ENCODE measurements at places on chromosomes 7 and 10.

- DNase-seq, result no peak
Observed at GRCh38 chr10:88433565-88434186, 149.4 kb downstream of the RNLS start.

GRCh38 chr7:74365322-74366022, 76.3 kb downstream of the CLIP2 start:
- no peak for DNase-seq

DNA sequence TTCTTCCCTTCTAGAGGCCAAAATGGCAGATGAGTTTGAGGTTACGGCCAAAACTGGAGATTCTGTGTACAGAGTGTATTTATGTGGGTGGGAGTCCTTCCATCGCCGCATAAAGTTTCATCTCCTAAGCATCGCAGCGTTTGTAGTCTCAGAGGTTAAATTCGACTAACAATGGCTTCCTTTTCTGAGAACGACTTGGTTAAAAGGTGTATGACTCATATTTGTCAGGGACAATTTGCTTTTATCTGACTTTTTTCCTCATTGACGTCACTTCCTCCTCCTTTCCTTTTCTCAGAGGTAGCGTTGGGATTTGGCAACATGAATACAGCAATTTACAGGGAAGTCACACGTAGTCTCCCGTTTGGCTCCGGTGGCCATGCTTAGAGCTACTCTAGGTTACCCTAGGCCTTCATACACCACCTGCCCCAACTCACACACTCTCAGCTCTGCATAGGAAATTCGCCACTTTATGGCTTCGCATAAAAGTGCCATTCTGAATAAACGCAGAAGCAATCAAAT, 37.6 kb upstream of the TCF7L2 start:
- DNase-seq, result no peak

DNA sequence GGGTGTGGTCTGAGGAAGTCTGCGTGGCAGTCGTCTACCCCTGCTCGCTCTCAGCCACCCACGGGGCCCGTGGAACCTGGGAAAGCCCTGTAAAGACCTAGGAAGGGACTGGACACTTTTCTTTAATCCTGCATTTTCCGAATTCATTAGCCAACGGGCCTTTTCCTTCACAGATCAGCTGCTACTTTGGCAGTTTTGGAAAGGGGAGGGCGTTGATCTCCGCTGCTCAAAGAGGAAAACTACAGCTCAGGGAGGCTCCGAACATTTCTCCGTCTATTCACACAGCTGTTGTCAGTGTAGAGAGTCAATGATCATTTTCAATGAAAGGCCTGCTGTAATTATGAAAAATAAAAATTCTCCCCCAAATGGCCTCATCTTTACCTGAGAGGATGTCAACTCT, 450.1 kb upstream of the MKI67 start:
- DNase-seq, result no peak

- DNase-seq, result no peak
Observed at GRCh38 chr7:66052447-66052846, 23.2 kb upstream of the ASL start.

DNA sequence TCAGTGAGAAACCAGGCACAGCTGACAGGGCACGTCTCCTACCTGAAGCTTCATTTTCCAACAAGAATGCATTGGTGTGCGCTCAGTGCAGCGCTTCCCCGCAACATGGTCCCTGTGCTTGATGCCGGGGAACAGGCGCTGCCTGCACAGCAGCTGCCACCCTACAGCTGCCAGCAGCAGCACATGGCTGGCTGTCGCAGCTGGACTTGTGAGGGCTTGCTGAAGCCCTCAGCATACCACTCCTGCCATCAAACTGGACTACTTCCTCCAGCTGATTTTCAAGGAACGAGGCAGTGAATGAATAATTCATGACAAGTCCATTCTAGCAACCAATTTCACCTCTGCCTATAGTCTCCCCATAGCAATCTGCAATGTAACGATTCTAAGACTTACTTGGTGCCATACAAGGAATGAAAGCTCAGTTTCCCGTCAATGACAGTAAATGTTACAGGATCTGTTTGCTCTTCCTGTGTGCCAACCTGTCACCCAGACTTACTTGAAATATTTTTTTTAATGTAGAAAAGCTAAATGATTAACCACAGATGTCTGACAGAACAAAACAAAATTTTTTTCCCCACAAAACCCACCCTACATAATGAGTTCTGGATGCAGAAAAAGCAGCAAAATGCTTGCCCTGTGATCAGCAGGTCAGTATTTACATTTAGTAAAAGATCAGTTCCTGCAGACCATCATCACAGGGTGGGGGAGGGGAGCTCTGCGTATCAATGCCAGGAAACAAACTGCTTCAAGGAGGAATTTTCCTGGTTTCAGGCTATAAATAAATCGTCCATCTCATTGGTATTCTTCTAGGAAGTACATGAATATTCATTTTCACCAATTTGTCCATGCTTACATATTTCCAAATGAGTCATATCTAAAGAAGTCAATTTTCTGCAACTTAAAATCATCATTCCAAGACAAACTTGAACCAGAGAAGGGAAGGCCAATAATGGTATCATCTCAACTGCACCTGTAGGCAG, 140.6 kb downstream of the ALOX5 start:
- DNase-seq, result no peak

DNA sequence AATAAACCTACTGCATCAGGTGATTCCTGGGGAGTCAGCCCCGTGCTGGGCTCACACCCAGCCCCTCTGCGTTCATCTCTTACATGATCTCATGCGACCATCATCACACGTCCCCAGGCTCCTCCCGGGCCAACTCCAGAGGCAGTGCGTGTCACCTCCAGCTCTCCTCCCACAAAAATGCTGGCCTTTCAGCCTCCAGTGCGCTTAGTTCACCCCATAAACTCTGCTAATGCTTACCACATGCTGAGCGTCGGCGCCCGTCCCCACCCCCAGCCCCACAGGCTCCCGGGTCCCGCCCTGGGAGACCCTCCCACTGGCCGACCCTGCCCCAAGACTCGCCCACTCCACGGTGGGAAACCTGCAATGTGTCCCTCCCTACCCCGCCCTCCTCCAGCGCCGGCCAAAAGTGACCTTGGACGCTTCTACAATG, 816 bp upstream of the SDK1 start:
- DNase-seq, result no peak

DNA sequence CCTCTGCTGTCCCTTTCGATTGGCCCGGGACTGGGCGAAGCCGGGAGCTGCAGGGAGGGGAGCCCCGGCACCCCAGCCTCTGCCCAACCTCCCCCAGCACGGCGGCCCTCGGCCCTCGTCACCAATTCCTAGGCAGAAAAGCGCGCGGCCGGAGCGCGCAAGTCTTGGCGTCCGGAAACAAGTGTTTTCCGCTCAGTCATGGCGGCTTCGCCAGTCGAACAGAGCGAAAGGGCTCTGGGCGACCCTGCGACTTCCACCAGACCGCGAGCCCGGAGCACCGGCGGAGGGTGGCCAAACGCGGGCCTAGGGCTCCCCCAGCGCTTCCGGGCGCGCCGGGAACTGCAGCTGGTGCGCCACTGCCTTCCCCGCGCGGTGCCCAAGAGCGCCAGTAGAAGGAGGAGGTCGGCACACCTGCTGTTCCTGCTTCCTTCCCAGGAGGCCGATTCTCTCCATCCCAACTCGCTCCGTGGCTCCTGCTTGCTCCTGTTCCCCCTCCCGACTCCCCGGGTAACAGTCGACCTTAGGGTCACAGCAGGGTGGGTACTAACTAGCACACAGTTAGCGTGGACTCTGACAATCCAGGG, 729.9 kb downstream of the ZWINT start:
- DNase-seq, result no peak

GRCh38 chr10:49115796-49116508, 630 bp upstream of the VSTM4 start:
- DNase-seq, result no peak

DNA sequence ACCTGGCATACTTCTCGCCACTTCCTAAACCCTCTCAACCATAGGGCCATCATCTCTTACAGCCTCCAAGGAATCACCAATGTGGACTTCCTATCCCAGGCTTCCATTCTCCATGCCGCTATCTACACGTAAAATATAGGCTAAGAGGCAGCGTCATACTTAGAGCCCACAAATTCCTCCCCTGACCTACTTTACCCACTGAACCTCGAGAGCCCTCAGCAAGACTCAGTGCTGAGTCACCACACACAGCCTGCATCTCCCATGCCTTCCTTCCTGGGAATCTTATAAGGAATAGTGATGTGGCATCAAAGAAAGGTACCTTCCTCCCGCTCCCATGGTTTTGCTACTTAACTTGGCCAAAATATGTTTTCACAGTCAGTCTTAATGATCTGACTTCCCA, 435.6 kb upstream of the NFE2L3 start:
- no peak for DNase-seq

GRCh38 chr10:119653209-119653608, 2.0 kb downstream of the BAG3 start:
- DNase-seq, result no peak

GRCh38 chr10:51599647-51600046, 99.7 kb downstream of the CSTF2T start:
- no peak for DNase-seq

DNA sequence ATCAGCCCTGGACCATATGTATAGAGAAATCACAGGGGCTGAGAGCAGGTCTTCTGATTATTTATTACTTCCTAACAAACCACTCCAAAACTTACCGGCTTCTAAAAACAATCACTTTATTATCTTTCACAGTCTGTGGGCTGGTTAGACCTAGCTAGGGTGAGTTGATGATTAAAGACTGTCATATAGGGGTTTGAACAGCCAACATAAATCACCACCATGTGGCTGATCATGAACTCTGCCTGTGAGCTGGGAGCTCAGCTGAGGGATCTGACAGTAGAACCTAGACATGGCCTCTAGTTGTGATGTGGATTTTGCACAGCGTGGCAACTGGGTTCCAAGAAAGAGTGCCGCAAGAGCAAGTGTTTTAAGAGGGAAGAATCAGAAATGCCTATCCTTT, 305.4 kb downstream of the CSTF2T start:
- DNase-seq, result no peak

DNA sequence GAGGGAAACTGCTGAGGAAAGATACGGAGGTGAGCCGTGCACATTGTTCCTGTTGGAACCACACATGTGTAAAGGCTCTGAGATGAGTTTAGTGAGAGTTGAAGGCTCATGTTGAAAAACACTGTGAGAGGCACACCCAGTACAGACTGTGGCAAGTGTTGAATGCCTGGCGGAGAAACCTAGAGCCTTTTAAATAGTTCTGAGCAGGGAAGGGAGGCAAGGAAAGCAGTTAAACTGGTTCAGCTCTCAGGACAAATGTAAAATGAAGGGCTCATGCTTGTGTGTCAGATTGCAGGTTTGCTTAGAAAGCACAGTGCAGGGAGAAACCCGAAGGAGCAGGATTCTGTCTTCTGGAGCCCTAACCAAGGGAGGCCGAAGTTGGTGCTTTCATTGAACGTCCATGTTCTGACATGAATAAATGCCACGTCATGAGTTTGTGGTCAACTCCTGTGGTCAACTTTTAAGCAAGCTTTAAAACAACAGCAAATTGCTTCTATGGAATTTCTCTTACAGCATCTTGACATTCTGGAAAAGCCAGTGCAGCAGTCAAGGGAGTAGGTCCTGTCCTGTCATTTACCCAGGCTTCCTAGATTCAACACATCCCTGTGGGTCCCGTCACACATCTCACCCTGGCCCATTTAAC, 650.9 kb upstream of the GALNT17 start:
- DNase-seq, result no peak

DNA sequence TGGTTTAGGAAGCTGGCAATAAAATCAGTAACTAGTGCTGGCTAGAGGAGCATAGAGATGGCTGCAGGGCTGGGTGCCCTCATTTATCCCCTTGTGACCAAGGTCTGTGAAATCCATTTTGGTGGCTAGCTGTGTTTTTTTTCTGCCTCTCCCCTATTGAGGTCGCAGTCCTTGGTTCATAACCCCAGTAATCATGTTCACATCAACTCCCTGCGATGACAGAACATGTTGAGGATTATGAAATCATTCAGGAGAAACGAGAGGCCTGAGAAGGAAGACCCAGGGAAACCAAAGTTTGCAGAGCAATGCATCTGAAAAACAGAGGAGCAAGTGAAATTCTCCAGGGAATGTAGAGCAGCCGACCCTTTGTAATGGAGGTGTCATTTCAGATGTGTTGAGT, 126.9 kb downstream of the TACC2 start:
- DNase-seq, result no peak

GRCh38 chr10:132270721-132271457, 36.9 kb downstream of the STK32C start:
- DNase-seq, result no peak

DNA sequence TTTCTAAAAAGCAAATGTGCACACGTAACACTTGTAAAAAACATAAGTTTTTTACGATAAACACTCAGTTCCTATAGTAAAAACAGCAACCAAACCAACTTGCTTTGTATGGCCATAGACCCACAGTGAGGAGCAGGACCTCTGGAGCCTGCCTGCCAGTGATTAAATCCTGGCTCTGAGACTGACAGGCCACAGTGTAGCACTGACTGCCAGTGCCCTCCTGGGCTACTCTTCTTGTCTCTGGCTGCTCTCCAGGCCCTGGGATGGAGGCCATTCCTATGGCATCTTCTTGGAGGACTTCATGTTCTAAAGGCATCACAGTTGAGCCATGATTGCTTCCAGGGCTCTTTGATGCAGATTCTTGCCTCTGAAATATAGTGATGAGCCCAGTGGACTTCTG, 22.7 kb upstream of the TMEM254 start:
- DNase-seq, result no peak

- no peak for DNase-seq
Observed at GRCh38 chr10:54478601-54479000, 322.4 kb downstream of the PCDH15 start.

DNA sequence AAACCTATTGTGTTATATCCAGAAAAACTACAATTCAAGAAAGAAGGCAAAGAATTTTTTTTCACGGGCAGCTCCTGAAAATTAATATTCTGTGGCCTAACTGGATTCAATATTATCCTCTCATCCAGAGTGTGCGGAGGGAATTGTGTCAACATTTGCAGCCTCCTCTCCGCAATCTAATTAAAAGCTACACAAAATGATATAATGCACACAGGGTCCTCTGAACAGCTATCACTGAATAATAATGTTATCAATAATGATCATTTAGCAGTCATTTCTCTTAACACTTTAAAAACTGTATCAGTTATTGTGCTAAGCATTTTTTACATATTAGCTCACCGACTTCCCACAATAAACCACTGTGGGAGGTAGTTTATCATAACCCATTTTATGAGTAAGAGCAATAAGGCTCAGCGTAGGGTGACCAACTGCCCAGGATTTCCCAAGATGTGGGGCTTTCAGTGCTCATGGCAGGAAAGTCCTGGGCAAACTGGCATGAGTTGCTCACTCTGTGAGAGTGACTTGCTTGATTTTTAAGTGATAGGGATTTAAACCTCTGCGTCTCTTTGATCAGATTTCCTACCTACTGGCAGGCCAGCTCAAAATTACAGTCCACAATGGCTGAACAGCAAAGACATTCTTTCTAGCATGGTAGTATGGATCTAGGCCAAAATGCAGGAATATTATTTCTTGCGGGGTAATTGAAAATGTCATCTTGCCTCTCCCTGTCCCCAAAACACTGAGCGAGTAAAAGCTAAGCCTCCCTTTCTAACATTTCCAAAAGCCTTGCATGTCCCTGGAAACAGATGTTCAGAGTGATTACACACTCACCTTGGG, 65.7 kb downstream of the AOAH start:
- DNase-seq, result no peak

- no peak for DNase-seq
Observed at GRCh38 chr7:39375047-39375873, 190.9 kb upstream of the YAE1 start.

GRCh38 chr10:100866575-100867098, 46.1 kb upstream of the SLF2 start:
- DNase-seq, result no peak

GRCh38 chr10:63376560-63377304, 89.0 kb downstream of the JMJD1C start:
- DNase-seq, result no peak

GRCh38 chr7:26151096-26151495, 902 bp upstream of the NFE2L3 start:
- DNase-seq, result no peak

Measured in activated naive CD8-positive, alpha-beta T cell treated with anti-CD3 and anti-CD28 coated beads, Interleukin-2, amount 50 U/mL, for 16 hours (primary cell).